ENCODE measurements at places on chromosomes 5 and 9.

- no peak for DNase-seq
Observed at GRCh38 chr9:122789256-122790046, 718 bp downstream of the OR5C1 start.

DNA sequence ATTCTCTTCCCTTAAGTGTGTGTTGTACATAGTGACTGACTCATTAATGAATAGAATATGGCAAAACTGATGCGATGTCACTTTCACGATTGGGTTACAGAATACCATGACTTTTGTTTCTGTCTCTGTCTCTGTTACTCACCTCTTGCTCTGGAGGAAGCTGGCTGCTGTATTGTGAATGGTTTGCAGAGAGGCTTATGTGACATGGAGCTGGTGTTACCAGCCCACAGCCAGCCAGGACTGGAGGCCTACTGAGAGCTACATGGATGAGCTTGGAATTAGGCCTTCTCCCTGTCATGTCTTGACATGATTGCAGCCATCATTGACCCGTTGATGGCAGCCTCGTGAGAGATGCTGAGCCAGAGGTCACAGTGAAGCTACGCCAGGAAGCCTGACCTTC is 161.9 kb downstream of the TAF11L14 start:
- no peak for DNase-seq

- no peak for DNase-seq
Observed at GRCh38 chr5:3994628-3995027, 399.0 kb downstream of the IRX1 start.

DNA sequence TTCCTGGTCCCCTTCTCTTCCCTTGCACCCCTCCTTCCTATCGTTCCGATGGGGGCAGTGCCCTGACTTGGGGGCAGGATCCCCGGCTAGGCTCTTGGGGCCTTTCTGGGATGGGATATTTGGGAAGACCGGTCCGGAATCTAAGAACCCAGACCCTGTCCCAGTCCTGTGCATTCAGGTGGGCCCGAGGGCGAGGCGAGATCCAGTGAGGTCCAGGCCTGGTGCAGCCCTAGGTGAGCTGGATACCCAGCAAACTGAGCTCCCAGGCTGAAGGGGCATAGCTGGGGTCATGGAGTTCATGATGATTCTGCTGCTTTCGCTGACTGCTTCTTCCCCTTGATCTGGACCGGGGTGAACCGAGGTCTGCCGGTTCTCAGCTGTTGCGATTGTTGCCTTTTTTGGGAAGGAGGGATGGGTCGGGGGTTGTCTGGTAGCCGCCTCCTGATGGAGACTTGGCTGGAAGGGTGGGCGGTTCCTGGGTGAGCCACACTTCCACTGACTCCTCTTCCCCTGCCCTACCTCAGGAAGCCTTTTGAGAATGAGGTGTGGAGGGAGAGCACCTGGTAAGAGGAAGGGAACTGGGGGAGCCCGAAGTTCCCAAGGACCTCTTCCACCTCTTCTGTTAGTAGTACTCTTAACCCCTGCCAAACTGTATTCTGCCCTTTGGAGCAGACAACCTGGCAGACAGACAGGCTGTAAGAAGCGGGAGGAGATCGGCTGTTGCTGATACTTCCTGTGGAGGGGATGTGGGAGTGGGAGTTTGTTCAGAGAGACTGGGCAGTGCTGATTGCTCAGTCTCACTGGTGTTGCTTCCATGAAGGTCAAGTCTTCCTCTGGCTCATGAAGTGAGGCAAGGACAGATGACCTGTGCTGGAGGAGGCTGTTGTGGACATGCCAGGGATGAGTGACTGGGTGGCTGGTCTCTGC is 1.0 kb downstream of the LRRC8A start:
- DNase-seq = peak; percentile 46

DNA sequence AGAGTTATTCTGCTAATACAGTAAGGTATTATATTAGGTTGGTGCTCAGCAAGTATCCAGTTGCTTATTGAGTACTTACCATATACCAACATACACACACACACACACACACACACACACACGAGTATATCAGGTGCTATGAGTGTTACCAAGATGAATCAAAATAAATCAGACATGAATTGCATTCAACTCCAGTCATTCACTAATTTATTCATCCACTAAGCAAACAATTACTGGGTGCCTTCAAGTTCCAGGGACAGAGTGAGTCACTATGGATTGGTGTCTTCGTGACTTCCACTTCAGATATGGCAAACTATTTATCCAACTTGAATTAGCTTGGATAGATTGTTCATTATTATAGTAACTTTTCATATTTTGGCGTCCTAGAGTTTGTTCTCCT is 140.7 kb upstream of the SLC44A1 start:
- DNase-seq = no peak

DNA sequence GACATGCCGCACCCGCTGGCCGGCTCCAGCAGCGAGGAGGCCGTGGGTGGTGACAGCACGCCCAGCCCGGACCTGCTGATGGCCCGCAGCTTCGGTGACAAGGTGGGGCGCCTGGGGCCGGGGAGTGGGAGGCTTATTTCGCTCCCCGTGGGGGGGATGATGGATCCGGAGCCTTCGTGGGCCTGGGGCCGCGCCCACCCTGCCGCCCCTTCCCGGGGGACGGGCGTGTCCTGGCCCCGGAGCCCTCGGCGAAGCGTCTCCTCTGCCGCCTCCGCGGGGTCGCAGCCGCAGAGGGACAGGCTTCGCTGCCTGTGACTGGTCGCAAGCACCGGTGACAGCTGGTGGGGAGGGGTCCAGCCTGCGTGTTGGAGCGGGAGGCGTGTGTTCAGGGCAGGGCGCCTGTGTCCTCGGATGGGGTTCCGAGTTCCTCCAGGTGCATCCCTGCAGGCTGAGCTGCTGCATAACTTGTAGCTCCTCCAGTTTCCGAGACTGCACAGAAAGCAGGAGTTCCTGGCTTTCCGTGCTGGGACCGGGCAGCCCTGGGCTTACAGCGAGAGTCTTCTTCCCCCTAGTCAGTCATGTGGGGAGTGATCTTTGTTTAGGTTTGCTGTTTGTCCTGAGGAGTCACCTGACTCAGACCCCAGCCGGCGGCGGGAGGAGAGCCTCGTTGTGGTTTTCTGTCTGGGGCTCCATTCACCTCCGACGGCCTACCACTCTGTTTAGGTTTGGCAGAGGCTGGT is 666 bp downstream of the SNX30 start:
- DNase-seq = peak; percentile 78

DNA sequence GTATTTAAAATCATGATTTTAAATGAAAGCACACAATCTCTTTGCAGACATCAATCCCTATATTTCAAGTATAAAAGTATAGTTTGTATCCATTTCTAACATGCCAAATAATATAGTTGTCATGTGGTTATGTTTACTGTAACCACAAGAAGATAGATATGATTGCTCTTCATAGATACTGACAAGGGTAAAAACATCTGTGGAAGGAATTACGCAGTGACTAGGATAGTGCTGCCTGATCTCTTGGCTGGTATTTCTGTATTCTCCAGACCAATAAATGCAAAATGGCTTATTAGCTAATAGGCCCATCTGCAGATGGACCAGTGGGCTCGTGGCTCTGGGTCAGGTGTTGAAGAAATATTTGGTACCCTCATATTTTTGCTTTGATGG is 34.9 kb upstream of the FBN2 start:
- DNase-seq = no peak

- DNase-seq = no peak
Observed at GRCh38 chr5:98066910-98067309, 706.6 kb upstream of the RGMB start.

- no peak for DNase-seq
Observed at GRCh38 chr5:41345295-41345694, 132.0 kb upstream of the C6 start.

DNA sequence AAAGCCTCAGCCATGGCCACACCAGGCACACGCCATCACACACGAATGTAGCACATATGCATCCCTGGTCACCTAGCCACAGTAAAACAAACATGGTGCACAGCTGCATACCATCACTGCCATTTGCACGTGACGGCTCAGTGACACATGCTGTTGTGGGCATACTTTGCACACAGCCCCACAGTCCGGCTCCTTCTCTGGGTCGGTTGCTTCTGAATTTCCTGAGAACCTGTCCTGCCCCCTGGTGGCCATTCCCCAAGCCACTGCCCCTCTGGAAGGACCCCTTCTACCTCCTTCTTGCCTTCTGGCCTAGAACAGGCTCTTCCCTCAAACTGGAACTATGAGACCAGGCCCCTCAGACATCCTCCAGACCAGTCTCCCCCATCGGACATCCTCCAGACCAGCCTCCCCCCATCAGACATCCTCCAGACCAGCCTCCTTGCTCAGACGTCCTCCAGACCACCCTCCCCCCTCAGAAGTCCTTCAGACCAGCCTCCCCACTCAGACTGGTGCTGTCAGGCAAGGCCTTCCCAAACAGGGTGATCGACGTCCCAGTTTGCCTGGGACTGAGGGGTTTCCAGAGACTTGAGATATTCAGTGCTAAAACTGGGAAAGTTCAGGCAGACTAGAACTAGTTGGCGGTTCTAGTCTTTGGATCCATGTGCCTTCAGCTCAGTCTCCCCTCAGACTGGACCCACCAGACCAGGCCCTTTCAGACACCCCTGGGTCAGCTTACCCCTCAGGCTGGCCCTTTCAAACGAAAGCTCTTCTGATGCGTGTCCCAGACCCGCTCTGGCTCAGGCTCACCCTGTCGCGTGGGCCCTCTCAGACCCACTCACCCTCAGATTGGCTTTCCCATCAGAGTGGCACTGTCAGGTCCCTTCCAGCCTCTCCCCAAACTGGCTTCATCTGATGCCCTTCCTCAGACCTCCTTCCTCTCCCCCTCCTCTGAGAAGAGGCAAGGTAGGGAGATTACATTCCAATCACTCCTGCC is 24.3 kb upstream of the ENHO start:
- peak; percentile 79 for DNase-seq

- no peak for DNase-seq
Observed at GRCh38 chr5:107887166-107887943, 216.6 kb upstream of the EFNA5 start.

DNA sequence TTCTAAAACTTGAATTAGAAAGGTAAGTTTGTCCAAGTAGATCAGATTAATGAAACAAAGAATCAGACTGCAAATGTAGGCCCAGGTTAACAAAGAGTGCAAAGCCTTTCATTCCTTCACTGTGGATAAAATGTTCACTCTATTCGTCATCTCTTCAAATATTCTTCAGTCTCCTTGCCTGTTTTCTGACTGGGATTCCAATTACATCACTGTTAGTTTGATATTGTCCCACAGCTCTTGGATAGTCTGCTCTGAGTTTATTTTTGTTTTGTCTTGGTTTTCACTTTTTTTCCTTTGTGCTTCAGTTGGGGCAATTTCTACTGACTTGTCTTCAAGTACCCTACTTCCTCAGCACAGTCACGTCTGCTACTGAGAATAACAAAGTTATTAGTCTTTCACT is 38.5 kb upstream of the GZMA start:
- no peak for DNase-seq

- DNase-seq = no peak
Observed at GRCh38 chr5:124790895-124791732, 44.7 kb upstream of the ZNF608 start.

DNA sequence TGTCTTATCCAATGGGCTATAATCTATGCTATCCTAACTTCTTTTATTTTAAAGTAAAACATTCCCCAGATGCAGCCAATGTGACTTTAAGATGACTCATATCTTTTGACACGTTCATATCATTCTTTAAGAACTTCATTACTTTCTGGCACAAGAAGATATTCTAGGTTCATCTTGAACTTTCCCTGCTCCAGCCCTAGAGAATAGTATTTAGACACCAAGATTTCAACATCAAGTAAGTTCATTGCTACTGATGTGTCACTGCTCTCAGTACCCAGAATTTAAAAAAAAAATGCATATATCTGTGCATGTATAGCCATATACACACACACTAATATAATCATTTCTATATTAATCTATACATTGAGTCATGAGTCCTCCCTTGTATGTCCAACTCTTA is 175.2 kb downstream of the SAXO1 start:
- DNase-seq = no peak

DNA sequence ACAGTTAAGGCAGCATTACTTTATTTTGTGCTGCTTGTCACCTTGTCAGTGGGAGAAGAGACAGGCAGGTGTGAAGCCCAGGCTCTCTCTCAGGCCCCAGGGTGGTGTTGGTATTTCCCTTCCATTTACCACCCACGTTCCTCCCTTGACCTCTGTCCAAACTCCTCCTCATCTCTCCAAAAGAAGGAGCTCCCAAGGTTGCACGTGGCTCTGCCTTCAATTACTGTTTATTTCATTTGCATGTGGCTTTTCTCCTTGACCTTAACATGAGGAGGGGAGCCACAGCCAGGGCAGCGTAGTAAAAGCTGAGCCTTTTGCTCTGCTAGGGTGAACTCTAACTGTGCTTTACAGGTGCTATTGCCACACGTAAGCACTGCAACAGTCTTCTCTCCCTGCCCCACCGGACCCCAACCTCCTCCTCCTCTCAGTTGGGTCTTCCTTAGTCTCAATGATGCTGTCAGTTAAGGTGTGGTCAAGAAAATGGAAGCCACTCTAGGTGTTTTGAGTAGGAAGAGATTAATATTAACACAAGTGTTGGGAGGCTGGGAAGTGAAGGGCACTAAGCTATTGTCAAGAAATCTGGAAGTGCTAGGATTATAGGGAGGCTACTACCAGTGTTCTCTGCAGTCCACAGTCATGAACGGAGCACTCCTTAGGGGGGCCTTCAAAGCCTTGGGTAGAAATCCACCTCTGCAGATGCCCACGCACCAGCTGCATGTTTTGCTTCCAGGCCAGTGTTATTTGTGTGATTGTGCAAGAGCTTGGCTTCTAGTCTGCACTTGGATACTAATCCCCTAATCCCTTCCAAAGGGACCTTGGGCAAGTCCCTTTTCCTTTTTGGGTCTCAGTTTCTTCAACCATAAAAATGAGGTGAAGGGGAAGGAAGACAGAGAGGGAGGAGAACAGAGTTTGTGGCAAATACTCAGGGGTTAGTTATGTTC is 3.9 kb upstream of the ALDH1B1 start:
- no peak for DNase-seq

GRCh38 chr5:89230178-89230577 is 347.2 kb upstream of the MEF2C start:
- no peak for DNase-seq

DNA sequence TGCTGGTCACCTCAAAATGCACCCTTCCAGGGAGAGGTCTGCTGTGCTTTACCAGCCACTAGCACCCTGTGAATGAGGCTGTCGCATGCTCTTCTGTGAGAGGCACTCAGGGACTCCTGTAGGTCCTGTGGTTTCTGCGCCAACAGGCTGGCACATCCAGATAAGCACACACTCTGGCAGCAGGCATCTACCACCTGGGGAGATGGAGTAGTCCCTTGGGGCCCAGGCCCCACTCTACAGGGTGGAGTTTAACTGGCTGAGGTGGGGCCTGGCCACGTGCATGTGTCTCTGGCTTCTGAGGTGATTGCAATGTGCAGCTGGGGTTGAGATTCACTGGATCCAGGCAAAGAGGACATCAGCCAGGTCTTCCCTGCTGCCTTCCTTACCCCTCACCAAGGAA is 32.3 kb downstream of the TMEM174 start:
- DNase-seq = no peak

GRCh38 chr9:77917800-77918199 is 113.8 kb downstream of the GNAQ start:
- DNase-seq = no peak

DNA sequence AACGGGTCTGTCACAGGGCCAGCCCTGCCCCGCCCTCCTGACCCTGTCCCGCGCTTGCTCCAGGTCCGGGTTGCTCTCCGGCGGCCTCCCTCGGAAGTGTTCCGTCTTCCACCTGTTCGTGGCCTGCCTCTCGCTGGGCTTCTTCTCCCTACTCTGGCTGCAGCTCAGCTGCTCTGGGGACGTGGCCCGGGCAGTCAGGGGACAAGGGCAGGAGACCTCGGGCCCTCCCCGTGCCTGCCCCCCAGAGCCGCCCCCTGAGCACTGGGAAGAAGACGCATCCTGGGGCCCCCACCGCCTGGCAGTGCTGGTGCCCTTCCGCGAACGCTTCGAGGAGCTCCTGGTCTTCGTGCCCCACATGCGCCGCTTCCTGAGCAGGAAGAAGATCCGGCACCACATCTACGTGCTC is 4.2 kb downstream of the B4GALT7 start:
- DNase-seq = no peak

Data from NAMALWA (cell line).